ENCODE measurements at places on chromosomes 1 and 21.
A peak's percentile ranks its signal among the peaks of the same experiment; 100 is the strongest.

DNA sequence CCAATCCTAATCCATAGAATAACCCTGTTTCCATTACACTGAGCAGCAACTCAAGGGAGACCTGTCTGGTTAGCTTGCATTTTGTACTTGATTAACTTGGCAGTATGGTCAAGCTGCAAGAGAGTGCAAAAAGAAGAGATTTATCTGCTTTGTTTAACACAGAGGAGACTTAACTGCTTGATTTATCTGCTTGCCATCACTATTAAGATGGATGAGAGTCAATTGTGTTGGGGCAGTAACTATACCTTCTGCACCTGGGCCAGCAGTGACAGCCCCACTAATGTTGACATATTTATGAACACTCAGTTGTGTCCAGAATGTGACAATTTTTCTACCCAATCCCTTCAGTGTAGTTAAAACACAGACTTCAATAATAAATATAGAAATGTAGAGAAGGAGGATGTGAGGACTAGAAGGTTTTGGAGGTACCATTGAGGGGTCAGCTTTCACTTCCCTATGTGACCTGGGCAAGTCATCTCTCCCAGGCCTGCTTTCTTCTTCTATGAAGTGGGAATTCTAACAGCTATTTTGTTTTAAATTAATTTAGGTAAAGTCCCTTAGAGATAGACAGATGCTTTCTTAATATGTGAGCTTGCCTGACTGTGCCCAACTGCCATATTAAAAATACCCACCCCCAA, 159.1 kb upstream of the KCNK2 start:
- no peak for DNase-seq

DNA sequence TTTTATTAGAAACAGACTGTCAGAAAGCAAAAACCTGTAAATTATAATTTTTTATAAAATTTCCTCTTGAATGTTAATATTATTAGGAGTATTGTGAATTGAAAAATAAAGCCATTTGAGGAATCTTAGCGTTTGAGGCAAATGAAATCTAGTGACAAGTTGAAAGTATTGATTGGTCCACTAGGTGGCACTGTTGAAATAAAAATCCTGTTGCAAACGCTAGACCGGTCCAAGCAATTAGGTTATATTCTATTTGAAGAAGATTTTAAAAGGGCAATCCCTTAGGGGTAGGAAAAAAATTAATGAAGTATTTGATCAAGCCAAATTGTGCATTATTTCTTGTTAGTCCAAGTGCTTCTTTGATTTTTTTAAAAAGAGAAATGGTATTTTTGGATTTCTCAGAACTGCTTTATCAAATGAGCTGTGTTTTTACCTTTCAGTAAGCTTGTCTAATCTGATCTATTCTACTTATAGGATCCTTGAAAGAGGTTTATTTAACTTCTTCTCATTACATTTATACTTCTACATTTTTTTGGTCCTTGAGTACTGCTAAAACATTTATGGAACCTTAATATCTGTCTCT, 57.7 kb downstream of the ATG4C start:
- no peak for DNase-seq

- DNase-seq: no peak
Measured at GRCh38 chr1:202151045-202151444, 6.5 kb upstream of the ARL8A start.

- DNase-seq: no peak
Measured at GRCh38 chr1:204514828-204515227, 1.4 kb upstream of the MDM4 start.

DNA sequence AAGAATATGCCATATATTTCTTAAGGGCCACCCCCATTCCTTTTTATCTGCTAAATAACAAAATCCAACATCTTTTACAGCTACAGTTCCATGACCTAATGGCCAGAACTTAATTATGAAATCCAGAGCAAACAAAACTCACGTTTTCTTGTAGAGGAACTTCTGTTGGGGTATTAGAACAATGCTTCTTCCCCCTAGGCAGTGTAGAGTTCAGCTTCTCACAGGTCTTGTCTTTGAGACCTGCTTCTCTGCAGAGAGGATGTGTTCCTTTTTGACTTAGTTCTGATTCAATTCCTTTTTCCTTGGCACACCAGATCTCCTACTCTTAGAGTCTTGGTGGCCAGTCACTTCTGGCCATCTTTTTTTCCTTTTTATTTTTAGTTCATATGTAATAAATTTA, 22.2 kb downstream of the VAV3 start:
- no peak for DNase-seq

DNA sequence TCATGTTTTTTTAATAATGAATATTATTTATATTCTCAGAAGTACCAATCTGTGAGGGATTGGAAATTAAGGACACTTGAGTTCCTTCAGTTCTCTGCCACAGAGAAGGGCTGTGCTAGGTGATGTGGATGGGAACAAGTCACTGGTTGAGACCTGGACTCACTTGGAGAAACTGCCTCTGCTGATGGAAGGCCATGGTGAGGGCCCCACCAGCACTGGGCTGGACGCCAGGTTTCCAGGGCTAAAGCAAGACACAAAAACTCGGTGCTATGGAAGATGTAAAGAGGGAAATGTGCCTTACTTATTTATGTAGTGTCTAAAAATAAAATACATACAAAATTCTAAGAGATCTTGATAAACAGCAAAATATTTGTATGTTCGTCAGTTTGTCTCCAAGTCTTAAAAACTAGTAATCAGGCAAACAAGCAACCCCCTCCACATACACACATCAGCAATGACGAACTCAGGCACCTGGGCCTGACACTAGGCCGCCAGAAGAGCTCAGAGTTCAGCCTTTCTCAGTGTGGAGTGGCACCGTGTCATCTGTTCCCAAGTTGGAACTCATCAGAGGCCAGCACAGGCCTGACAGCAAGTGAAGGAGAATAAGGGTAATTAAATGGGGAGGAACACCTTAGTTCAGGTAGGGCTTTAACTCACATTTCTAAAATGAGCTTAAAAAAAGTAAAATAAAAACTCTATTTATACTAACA, 19.6 kb downstream of the SIPA1L2 start:
- DNase-seq: no peak

DNA sequence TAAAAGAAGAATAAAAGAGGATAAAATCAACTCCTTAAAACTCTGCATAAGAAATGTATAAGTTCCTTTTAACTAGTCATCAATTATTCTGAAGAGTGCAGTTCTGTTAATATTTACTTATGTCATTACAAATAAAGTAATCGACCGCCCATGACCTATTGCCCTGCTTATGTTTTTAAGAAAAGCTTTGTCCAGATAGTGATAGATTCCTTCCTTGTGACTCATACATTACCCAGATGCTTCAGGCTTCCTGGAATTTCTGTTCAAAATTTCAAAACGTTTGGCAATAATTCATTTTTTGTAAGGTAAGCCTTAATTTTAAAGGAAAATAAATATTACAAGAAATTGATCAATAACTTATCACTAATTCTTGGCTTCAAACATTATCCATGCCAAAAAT, 918.2 kb upstream of the ADGRL2 start:
- DNase-seq: no peak

GRCh38 chr1:198499588-198499987, 40.9 kb downstream of the ATP6V1G3 start:
- DNase-seq: no peak

DNA sequence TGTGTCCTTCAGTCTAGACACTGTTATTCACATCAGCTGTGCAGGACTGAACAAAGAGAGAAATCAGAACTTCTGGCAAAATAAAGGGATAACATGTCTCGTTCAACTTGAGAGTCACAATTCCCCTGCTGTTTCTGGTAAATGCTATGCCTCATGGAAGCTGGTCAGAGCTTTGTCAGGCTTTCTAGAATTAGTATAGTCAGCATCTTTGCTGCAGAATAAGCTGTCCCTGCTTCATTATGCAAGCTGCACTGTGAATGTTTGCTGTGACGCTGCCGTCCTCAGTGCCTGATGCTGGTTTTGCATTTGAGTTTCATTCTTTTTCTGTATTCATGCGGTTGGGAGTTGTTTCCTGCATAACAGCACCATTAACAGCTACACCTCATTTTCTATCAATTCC, 96.4 kb upstream of the KCNJ6 start:
- DNase-seq: no peak

- DNase-seq: no peak
Measured at GRCh38 chr21:17002594-17003257, 510.1 kb upstream of the CXADR start.

DNA sequence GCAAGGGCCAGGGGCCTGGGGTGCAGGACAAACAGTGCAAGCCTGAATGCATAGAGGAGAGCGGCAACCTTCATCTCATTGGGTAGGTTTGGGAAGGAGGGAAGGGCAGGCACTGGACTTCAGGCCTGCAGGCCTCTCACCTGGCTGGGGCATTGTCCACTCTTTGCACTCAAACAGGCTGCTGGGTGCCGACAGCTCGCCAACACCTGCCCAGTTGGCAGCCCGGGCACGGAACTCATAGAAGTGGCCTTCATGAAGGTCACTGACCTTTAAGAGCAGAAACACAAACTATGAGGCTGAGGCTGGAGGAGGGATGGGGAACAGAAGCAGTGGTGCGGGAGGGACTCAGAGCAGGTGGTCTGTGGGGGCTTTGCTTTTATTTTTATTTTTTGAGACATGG, 30.7 kb downstream of the MYOM3 start:
- DNase-seq: no peak

GRCh38 chr1:204520834-204521709, 4.9 kb downstream of the MDM4 start:
- no peak for DNase-seq

DNA sequence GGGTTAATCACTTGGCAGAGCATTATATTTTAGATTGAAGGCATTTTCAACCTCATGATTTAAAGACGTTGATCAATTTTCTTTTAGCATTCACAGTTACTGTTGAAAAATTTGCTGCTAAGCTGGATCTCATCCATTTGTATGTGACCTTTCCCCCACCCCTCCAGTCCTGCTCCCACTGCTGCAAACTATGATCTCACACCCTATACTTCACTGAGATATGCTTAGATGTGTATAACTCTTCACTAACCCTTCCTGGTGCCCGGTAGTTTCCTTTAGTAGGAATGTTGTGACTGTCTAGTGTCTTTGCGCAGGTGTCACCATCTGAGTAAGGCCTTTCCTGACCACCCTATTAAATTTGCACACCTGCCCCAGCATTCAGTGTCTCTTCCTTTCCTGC, 67.0 kb upstream of the C1orf21 start:
- no peak for DNase-seq

GRCh38 chr1:75345538-75346292, 211.5 kb downstream of the LHX8 start:
- no peak for DNase-seq

DNA sequence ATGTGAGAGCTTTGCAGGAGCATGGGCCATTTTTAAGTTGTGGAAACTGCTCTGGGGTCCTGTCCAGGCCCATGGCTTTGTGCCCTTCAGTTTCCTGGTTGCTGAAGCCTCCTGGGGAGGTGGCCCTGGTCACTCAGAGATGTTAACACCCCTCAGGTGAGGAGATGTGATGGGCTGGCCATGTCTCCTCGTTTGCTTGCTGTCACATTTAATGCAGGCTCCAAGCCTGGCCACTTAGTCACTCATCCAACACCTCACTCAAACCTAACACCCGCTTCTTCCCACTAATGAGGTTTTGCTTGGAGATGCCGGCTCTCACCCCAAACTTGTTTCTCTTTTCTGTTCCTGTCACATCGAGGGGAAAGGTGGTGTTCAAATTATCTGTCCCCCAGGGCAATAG, 192.7 kb downstream of the PTPRU start:
- DNase-seq: no peak

- DNase-seq: no peak
Measured at GRCh38 chr1:242456726-242457269, 67.7 kb downstream of the PLD5 start.

DNA sequence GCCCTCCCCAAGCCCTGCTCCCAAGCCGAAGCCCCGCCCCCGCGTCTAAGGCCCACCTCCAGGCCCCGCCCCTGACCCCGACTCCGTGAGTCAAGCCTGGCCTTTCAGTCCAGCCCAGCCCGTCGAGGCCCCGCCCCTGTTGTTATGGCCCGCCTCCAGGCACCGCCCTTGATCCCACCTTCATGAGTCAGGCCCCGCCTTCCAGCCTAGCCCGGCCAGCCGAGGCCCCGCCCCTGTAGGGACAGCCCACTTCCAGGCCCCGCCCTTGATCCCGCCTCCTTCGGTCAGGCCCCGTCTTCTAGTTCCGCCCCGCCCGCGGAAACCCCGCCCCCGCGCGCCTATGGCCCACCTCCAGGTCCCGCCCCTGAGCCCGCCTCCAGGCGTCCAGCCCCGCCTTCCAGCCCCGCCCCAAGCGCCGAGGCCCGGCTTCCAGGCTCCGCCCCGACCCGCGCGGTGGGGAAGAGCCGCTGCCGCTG, 247 bp upstream of the DOP1B start:
- peak; percentile 100 for DNase-seq

GRCh38 chr1:76746206-76746605, 121.1 kb upstream of the ST6GALNAC5 start:
- DNase-seq: no peak

- DNase-seq: no peak
Measured at GRCh38 chr1:176802316-176802715, 339.3 kb downstream of the PAPPA2 start.

DNA sequence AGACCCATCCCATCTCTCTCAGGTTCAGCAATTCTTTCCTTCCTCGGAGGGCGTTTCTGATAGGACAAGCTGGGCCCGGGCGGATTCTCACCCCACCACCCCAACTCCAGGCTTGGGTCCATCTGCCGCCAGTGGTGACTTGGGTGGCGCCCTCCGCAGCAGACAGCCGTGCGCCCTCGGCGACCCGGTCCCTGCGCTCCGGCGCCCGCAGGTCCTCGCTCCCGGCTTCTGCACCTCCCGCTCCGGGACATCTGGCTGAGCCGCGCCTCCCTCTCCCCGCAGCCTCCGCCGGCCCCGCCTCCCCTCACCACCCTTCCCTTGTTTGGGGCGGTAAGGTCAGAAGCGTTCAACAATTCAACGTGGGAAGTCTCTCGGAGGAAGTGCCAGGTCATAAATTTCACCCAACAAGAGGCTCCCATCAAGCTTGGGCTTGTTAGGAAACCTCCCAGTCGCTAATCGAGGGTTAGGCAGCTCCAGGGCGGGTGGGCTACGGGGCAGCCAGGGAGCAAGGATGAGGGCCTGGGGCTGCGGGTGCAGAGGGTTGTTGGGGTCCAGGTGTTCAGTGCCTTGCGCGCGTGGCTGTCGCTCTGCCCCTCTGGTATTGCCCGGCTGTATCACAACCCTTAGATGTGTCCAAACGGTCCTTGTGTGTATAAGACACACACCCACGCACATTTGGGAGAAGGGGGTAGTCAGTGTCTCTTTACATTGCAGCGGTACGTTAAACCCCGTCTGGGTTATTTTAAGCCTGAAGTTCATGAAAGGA, 39.8 kb downstream of the OLIG1 start:
- no peak for DNase-seq

DNA sequence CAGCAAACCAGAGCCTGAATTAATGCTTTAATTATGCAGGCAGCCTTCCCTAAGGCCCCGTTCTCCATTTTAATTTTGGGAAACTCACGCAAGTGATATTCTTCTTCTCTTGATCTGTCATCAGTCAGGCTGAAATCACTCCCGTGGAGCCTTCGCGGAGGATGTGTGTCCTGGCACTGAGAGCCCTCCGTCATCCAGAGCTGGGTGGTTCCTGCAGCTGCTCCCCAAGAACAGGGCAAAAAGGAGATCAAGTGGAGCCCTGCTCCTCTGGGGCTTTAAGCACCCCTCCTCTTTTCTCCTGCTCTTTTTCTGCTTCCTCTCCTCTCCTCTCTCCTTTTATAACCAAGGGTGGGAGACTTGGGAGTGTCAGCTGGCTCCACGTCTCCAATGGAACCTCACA, 133.2 kb upstream of the CACNA1E start:
- no peak for DNase-seq

Measured in posterior cingulate gyrus (tissue), 11 donors.